ENCODE measurements at places on chromosomes 1 and 21.

- DNase-seq: peak; percentile 34
These were observed 45.3 kb upstream of the CTBS start for GRCh38 chr1:84619383-84620102.

GRCh38 chr1:101260556-101261350, 23.9 kb downstream of the S1PR1 start:
- DNase-seq: no peak

DNA sequence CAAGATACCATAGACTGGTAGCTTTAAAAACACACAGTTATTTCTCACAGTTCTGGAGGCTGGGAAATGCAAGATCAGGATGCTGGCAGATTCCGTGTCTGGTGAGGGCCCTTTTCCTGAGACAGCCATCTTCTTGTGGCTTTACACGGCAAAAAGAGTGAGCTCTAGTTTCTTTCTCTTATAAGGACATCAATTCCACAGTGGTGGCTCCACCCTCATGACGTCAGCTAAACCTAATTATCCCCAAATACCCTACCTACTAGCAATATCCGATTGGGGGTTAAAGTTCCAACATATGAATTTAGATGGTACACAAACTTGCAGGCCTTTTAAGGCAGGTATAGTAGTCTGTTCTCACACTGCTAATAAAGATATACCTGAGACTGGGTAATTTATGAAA, 77.7 kb downstream of the PRRX1 start:
- DNase-seq: no peak

GRCh38 chr21:38929652-38930051, 123.9 kb downstream of the ETS2 start:
- DNase-seq: no peak

GRCh38 chr1:152411134-152411533, 2.9 kb downstream of the CRNN start:
- DNase-seq: no peak

DNA sequence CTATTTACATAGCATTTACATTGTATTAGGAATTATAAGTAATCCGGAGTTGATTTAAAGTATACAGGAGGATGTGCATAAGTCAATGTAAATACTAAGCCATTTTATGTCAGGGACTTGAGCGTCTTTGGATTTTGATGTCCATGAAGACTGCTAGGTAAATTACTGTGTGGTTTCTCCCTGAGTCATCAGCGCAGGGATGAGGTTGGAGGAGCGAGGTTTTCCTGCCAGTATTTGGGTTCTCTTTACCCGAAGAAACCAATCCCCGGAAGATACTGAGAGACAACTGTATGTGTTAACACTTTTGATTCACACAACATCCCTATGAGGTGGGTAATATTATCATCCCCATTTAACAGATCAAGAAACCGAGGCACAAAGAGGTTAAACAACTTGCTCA, 29.3 kb downstream of the BATF3 start:
- DNase-seq: no peak

DNA sequence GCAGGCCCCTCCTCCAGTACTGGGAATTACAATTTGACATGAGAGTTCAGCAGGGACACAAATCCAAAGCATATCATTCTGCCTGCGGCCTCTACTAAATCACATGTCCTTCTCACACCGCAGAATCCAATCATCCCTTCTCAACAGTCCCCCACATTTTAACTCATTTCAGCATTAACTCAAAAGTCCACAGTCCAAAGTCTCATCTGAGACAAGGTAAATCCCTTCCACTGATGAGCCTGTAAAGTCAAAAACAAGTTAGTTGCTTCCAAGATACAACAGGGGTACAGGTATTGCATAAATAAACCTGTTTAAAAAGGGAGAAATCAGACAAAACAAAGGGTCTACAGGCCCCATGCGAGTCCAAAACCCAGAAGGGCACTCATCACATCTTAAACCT, 64.0 kb downstream of the EBNA1BP2 start:
- DNase-seq: no peak

DNA sequence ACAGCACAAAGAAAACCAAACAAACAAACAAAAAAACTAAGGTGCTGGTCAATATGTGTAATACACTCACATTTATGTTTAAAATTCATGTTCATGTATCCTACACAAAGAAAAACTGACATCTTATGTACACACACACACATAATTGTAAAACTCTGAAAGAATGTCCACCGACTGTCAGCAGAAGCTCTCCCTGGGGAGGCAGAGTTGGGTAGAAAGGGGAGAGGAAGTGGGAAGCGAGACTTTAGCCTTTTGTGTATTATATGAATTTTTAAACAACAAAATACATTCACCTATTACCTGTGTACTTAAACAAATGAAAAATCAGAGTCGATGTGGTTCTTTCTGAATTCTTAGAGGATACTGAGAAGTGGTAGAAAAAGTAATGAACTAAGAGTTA, 88.3 kb downstream of the ABCA4 start:
- DNase-seq: no peak

- DNase-seq: no peak
These were observed 406.9 kb upstream of the CXADR start for GRCh38 chr21:17105932-17106331.

GRCh38 chr1:46317323-46317722, 13.8 kb downstream of the UQCRH start:
- DNase-seq: no peak

DNA sequence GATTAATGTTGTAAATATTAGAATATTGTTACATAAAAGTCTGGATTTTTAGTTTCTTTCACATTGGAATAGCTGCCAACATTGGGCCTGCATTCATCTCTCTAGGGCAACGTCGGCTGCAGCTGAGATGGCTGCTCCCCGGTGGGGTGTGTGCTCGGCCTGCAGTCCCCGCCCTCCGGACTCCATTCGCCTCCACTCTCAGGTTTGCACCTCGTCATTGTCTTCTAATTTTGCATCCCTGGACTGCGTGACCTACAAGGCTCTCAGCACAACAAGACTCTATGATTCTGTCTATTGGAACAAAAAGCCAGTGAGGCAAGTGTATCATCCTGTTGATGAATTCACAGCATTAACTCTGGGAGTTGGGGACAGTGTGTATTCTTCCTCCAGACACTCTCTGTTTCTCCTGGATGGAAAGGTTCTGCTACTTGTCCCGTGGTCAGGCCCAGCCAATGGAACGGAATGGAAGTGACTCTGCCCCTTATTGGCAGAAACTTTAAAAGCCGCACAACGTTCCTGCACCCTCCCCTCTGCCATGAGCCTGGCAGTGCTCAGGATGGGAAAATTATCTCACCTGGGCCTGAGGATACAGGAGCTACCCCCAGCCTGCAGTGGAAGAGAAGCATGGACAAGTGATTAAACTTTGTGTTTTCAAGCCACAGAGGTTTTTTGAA, 105.0 kb upstream of the SAMD11 start:
- no peak for DNase-seq

DNA sequence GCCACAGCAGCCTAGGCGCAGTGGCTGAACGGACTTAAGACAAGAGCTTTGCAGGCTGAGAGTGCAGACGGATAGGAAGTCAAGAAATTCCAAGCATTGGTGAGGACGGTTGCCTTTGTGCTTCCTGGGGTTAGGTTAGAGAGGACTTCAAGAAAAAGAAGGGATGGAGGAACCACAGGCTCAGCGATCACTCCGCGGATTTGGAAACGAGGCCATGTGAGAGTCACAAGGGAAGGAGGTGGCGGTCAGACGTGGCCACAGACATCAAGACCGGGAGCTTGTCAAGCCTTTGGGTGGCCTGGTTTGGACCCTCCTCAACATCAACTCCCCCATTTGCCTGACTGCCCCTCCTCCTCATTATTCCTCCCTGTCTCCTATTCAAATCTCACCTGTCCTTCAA, 62.3 kb downstream of the NID1 start:
- DNase-seq: no peak

DNA sequence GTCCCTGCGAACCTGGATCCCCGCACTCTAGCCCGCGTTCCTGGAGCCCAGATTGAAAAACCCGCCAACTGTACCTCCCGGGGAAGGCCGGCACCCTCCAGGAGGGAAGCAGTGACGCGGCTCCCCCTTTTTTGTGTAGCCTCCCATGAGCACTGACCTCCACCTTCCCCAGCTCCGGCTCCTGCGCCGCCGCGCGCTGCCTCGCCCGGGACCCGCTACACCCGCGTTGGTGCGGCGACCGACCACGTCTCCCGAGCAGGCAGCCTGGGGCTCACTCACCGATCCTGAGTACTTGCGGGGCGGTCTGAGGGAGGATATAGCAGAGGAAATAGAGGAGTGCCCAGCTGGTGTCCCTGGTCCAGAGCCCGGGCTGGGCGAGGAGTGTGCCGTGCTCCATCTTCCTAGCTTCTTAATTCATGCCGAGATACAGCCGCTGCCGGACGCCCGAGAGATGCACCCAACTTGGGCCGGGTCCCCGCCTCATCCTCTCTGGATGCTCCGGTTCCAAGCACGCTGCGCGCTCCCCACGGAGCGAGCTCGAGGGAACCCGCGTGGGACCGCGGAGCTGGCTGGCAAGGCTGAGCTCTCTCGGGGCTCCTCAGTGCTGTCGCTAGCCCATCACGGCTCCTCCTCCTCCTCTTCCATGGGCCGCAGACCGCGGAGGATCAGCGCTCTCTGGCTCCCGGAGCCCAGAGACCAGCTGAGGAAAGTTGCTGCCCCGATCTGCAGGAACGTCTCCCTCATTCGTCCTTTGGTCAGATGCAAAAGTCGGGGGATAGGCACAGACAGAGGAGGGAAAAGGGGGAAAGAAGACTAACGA, 482 bp downstream of the GRIK1 start:
- DNase-seq: no peak

DNA sequence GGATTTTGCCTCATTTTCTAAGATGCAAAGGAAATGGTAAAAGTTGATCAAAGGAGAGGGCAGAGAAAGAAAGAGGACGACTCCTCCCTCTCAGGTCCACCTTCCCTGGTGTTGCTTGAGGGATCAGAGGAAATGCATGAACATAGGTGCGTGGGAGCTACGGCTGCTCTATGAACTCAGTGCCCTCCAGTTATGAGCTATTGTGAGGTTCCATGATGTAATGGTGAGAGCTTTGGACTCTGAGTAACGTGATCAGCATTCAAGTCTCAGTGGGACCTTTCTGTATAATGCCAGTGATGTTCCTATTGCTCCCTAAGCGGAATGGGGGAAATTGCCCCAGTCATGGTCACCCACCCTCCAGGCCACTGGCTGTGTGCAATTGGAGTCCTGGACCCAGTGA, 25.9 kb upstream of the NBPF3 start:
- no peak for DNase-seq

DNA sequence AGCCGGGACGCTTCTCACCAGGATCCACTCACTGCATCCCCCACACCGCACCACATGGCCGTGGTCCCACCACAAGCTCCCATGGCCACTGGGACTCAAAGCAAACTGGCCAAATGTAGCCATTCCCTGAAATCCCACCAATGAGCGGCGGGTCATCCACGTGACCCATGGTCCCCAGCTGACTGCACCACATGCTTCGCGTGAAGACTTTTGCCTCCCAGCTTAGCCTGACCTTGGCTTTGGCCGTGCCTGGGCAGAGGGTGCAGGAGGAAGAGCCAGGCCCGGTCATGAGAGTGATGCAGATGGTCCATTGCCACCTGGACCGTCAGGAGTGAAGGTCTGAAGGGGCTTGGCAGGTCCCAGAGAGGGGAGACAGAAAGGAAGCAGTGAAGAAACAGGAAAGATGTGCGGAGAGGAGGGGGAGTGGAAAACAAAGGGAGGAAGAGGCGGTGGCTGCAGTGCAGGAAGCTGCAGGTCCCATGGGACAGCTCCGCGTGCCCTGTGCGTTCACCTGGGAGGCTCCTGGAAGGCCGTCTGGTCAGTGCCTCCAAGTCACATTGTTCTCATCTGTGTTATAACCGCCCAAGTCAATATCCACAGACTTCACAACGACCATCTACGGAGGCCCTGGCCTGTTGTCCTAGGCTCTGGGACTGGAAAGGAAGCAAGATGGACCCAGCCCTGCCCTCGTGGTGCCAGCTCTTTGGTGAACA, 167.8 kb upstream of the AJAP1 start:
- DNase-seq: no peak

- no peak for DNase-seq
These were observed 3.2 kb upstream of the CRYBG2 start for GRCh38 chr1:26357121-26357602.

DNA sequence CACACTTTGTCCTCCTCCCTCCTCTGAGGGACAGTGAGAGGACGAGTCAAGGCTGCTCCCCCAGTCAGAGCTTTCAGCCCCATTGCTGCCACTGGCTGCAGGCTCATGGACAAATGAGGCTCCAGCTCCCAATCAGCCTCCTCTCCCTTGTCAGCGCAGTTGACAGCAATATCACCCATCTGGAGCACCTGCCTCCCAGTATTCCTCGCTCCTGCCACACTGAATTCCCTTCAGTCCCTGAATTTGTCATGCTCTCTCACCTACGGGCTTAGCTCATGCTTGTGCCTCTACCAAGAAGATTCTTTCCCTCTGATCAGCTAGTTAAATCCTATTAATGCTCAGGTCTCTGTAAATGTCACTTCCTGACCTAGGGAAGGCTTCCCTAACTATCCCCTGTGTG, 54.4 kb upstream of the SYT6 start:
- no peak for DNase-seq

DNA sequence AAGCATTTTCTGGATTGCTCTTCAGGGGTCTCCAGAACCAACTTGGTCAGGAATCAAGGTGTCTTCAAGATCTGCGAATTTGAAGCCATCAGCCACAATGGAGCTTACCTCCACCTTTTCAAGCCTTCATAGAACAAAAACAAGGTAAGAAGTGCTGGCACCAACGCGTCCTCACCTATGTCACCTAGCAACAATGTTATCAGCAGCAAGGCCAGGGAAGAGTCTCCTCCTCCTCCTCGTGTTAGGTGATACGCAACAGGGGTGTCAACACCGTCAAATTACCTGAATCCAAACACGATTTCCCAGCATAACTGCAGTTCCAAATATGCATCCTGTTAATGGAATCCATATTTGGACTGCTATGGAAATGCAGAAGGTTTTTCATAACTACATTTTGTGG, 4.1 kb upstream of the TIAM1 start:
- DNase-seq: no peak

GRCh38 chr1:47834326-47834725, 162.9 kb downstream of the TRABD2B start:
- DNase-seq: no peak

DNA sequence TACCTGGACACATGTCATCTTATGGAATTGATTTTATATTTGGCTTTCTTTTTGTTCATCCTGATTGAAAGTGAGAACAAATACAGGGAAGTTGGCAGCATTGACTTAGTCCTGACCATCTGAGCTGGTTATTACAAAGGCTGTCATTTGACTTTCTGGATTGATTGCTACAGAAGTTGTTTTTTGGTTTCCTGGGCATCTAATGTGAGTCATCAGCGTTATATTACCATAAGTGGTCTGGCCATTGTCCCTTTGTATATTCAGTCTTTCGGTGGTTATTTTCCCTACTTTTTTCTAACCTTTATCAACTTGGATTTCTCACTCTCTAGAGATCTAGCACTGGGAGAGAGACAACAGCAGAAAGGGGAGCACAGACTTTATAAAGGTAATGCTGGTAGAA, 1646.5 kb downstream of the MRPL39 start:
- DNase-seq: no peak

DNA sequence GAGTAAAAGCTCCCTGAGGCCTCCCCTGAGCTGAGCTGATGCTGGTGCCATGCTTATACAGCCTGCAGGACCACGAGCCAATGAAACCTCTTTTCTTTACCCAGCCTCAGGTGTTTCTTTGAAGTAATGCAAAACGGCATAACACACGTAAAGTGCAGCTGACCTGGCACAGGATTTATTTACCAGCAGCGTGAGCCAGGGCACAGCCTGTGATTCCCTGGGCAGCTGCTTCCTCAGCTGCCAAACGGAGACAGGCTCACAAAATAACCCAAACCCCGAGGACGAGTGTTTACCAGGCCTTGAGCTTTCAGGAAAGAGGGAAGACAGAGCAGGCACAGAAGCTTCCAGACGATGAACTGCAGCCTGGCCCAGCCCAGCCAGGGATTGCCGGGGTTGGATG, 120.6 kb upstream of the ARHGEF16 start:
- DNase-seq: no peak

Data from vagina (tissue), 2 donors.